ENCODE measurements at places on chromosomes 4 and X.

DNA sequence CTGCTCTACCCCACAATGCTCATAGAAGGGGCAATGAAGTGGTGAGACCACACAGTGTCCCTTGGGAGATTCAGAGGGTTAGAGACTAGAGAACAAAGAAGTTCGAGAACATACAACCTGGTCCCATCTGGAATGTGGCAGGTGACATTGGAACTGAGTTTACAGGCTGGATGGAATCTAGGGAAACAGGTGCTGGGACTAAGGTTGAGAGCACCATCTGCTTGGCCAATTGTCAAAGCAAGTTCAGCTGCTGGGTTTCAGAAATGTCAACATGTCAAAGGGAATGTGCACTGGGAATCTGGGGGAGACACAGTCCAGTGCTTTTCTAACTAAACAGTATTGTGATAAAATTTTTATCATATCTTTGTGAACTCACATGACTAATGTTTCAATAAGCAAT lies 15.9 kb upstream of the FAM13A start:
- peak; percentile 10 for DNase-seq

DNA sequence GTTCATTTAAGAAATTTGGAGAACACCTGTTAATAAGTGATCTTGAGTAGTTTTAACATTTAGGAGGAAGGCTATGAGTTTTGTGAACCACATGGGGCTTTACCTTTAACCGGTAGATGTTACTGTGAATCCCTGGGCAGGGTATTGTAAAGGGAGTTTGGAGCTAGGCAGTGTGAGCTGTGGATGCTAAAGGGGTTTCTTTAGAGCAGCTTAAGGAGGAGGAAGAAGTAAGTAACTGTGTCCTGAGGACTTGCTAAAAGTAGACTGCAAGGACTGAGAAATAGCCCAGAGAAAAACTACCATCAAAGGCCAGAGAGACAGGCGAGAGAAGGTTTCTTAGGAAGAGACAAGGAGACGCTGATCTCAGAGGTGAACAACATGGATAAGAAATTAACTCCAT lies 5.6 kb downstream of the RHOH start:
- no peak for DNase-seq

DNA sequence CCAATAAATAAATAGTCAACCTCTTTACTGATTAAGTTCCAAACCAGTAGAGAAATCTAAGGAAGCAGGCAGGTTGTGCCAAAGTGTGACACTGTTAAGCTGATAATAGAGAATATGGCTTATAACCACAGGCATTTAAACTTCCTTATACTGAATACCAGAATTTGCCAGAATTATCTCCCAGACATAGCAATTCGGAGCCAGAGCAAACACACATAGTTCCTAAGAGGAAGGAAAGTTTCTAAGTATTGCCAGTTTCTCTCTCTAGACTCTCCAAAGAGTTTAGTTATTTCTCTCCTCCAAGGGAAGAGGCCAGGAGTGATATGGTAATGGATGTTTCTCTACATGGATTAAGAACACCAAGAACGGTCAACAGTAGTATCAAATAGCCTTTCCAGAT lies 191.7 kb upstream of the CPEB2 start:
- DNase-seq = no peak

GRCh38 chr4:74475091-74475800 lies 30.3 kb downstream of the AREG start:
- no peak for DNase-seq

- DNase-seq = peak; percentile 8
These were observed 61.4 kb downstream of the KLHL4 start for GRCh38 chrX:87578978-87579377.

DNA sequence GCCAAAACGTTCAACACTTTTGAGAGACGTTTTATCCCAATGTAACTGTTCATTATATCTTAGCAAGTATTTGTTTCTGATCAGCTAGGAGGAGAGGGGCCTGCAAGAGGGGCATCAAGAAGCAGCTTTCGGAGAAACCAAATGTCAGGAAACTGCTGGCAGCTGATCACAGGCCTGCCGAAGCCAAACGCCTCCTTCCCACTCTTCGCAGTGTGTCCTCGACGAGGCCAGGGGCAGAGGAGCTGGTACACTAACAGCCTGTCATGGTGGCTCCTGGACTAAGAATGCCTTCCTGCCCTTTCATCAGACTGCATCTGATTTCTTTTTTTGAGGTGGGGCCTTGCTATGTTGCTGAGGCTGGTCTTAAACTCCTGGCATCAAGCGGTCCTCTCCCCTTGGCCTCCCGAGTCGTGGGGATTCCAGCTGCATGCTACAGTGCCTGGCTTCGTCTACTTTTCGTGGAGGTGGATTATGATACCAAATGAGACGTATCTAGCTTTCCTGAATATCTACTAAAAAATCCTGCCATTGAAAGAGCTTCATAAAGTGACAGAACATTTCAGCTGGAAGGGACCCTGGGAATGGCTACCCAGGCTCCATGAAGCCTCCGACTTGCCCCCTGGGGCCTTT lies 134.8 kb downstream of the AFAP1 start:
- DNase-seq = peak; percentile 72

DNA sequence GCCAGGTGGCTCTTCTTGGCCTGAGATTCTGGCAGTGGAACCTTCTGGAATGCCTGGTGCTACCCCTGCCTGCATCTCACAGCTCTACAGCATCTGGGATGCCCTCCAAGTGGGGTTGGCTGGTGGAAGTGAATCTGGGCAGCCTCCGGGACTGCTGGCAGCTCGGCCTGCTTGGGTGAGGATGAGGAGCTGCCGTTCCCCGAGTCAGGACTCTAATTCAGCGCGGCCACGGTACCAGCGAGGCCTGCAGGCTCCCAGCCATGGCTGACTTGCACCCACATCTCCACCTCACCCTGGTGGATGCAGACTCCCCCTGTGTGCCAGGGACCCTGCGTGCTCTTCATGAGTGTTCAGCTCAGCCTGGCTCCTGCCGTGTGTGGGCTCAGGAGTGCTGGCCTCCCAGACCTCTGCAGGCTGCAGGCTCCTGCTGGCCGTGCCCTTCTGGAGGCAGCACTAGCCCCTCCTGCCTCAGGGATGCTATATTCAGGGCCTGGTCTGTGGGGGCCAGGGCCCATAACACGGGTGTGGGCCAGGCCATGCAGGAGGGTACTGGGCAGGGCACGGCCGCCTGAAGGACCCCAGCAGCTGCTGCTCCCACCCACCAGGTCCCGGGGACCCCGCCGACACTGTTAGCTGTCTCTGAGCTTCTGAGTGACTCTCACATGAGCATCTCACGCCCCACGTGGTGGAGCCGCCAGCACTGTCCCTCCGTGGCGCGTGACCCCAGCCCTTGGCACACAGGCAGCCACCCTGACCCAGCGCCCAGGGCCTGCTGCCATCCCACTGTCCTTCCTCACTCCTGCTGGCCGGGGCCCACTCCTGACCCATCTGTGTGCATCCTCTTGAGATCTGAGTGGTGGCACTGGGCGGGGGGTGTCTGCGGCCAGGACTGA lies 10.6 kb downstream of the UVSSA start:
- no peak for DNase-seq

- DNase-seq = peak; percentile 90
These were observed 104.1 kb downstream of the GPAT3 start for GRCh38 chr4:83639849-83640493.

DNA sequence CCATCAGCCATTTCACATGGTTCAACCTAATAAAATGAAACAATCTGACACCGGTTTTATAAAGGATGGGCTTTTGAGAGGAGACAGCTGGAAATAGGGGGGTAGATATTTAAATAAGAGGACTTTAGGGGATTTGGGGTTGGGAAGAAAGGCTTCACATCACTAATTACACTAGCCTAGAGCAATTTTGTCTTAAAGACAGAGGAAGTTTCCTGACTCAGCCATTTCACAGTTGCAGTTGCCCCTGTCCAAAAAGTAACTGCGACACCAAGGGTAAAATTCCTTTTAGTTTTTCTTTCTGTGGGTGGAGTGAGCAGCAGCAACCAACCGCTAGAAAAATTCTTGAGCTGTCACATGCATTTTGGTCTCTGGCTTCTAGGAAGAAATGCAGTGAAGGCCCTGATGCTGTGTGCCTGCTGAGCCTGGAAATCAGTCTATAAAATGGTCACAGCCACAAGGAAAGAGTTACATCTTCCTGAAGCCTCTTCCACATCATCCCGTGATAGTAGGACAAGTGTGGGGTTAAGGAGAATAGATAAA lies 233.6 kb downstream of the ZNF674 start:
- DNase-seq = no peak

GRCh38 chr4:16705341-16705740 lies 193.1 kb downstream of the LDB2 start:
- no peak for DNase-seq

GRCh38 chr4:150021483-150021882 lies 56.8 kb upstream of the DCLK2 start:
- DNase-seq = no peak

GRCh38 chr4:42785817-42786216 lies 106.7 kb upstream of the GRXCR1 start:
- no peak for DNase-seq

GRCh38 chr4:137635108-137635507 lies 102.8 kb upstream of the PCDH18 start:
- DNase-seq = no peak

DNA sequence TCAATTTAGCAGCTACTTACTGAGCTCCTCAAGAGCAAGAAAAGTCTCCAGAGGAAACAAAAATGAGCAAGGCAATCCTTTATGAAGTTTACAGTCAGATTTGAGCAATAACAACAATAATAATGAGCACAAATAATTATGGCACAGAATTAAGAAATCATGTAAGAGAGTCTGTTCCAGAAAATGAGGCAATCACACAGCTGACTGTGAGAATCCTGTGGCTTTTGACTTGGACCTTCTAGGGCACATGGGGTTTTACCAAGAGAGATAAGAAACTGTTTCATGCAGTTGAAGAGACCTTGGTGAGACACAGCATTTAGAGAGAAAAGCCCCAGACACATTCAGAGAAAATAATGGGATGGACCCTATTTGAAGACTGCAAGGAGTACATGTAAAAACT lies 362.6 kb upstream of the MAGEB2 start:
- peak; percentile 6 for DNase-seq

GRCh38 chr4:65416891-65417290 lies 253.4 kb downstream of the EPHA5 start:
- DNase-seq = peak; percentile 34

DNA sequence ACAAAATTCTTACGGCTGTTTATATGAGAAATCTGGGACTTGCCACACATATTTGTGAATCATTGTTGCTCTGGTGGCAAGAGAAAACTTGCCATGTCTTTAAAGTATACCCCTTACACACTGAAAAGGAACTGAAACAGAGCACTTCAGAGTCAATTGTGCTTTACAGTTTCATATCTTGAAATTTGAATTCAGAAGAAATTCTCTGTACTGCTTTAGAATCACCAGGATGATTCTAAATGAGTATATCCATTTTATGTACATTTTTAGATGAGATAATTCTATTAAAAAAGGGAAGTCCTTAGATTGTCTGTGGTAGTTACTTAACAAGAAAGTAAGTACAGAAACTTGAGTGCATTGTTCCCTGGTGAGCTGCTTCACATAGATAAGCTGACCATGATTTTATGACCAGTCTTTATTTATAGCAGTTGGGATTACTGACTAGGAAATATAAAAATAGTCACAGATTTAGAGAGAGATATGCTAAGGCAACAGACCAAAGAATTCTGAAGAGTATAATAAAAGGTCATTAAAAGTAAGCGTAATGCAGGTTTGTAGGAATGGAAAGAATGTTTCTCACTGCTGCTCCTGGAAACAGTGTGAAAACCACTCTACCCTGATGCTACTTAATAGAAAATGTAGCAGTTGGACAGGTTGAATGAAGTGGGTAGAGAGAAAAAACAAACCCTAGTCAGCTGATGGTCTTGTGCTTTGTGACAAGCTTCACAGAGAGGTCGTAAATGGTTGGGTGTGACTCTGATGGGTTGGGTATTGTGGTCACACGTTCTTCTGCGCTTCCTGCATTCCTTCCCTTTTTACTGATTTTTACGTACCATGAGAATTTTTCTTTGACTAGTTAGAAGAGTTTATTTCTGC lies 41.0 kb downstream of the FNIP2 start:
- DNase-seq = peak; percentile 76

GRCh38 chr4:154507156-154507555 lies 15.6 kb upstream of the DCHS2 start:
- no peak for DNase-seq

GRCh38 chr4:76984127-76984526 lies 34.6 kb downstream of the SEPTIN11 start:
- peak; percentile 68 for DNase-seq

GRCh38 chr4:88779431-88779830 lies 81.8 kb upstream of the NAP1L5 start:
- peak; percentile 31 for DNase-seq

GRCh38 chr4:81030981-81031791 lies 678 bp downstream of the BMP3 start:
- DNase-seq = peak; percentile 21

DNA sequence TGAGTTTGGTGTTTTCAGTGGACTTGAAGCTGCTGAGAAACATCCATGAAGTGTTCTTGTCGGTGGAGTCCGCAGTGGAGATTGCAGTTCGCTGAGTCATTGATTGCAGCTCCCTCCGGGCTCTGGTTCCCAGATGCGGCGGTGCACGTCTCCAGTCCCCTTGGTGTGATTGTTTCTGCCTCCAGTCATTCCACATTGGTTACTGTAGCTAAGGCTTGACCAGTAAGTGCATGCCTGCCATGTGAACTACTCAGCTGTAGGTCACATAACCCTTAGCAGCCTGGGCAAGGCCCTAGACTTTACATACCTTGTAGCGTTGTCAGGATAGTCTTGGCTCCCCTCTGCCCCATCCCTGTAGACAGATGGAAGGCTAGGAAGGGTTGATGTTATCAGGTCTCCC lies 53.8 kb upstream of the CLCN4 start:
- no peak for DNase-seq

- DNase-seq = no peak
These were observed 230.0 kb downstream of the CCSER1 start for GRCh38 chr4:90357117-90357710.

- DNase-seq = no peak
These were observed 595.0 kb downstream of the ACTRT1 start for GRCh38 chrX:127457161-127457560.

Measured in lung (tissue), 17 donors.